Spleen (tissue), 13 donors: ENCODE measurements at places on chromosomes 16 and 17. TPM values are rescaled to one million over a fixed set of nuclear protein-coding genes. Genes with fewer than 3 reads are reported as not detected.

- no peaks in the 10 kb centered on the region for H3K4me1 ChIP-seq
- H3K27ac ChIP-seq: no peak overlapping the region
- no peak overlapping the region for H3K4me3 ChIP-seq
- no peaks in the 10 kb centered on the region for H3K27me3 ChIP-seq
- H3K36me3 ChIP-seq: no peaks in the 10 kb centered on the region
These were observed 72.2 kb upstream of the METTL9 start for GRCh38 chr16:21526923-21527807.

- H3K36me3 ChIP-seq: no peaks in the 10 kb centered on the region
- H3K4me1 ChIP-seq: peaks cover 53% of the 10 kb centered on the region
- H3K4me3 ChIP-seq: peak overlapping the region; percentile 89
- DNase-seq: peak; percentile 91
- peaks cover 34% of the 10 kb centered on the region for H3K27me3 ChIP-seq
These were observed 4.4 kb upstream of the HIC1 start for GRCh38 chr17:2050300-2051060.

DNA sequence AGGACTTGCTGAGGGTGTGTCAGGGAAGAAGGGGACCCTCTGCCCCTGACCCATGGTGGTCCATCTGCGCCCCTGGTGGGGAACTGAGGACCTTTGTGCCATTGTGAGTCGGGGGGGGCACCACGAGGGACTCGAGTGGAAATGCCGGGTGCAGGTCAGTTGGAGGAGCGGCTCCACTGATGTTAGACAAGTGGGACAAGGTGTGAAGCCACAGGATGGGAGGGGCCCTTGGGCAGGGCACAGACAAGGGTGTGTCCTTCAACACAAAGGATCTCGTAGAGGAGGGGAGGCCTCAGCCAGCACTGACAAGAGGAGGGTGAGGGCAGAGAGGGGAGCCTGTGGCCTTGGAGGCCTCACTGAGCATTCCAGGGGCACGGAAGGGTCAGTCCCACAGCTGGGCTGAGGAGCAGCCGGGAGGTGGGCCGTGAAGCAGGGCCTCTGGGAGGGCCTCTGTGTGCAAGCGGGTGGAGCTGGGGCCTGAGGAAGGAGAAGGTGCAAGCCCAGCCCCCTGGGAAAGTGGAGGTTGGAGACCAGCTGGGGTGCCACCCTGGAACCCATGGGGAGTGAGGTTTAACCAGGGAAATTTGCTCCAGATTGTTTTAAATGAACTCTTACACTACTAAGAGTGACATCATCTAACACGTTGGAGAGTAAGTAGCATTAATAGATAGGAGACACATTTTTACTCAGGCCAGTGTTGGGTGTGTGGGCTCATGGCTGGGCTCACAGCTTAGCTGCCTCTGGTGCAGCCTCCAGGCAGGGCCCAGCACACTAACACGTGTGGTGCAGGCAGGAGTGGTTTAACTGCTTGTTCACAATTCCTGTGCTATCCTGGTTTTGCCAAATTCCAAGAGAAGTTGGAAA, 27.9 kb downstream of the NARF start:
- no peaks in the 10 kb centered on the region for H3K27me3 ChIP-seq
- peak overlapping the region; percentile 45 for H3K27ac ChIP-seq
- no peak for DNase-seq

DNA sequence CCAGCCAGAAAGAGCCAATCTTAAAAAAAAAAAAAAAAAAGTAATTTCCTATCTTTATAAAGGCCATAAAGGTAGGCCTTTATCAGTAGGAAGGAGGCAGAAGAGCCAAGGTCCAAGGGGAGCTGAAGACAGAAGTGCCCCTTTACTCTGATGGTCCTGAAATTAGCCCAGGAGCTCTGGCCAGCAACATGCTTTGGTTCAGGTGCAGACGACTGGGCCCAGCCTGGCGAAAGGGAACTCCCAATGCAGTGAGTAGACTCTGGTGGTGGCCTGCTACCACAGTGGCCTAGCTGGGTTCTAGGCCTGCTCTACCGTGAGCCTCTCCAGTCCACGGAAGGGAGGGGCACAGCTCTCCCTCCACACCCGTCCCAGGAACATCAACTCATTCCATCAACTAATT, 23.1 kb upstream of the MEIOB start:
- H3K27me3 ChIP-seq: no peaks in the 10 kb centered on the region
- no peaks in the 10 kb centered on the region for H3K36me3 ChIP-seq
- no peak for DNase-seq

DNA sequence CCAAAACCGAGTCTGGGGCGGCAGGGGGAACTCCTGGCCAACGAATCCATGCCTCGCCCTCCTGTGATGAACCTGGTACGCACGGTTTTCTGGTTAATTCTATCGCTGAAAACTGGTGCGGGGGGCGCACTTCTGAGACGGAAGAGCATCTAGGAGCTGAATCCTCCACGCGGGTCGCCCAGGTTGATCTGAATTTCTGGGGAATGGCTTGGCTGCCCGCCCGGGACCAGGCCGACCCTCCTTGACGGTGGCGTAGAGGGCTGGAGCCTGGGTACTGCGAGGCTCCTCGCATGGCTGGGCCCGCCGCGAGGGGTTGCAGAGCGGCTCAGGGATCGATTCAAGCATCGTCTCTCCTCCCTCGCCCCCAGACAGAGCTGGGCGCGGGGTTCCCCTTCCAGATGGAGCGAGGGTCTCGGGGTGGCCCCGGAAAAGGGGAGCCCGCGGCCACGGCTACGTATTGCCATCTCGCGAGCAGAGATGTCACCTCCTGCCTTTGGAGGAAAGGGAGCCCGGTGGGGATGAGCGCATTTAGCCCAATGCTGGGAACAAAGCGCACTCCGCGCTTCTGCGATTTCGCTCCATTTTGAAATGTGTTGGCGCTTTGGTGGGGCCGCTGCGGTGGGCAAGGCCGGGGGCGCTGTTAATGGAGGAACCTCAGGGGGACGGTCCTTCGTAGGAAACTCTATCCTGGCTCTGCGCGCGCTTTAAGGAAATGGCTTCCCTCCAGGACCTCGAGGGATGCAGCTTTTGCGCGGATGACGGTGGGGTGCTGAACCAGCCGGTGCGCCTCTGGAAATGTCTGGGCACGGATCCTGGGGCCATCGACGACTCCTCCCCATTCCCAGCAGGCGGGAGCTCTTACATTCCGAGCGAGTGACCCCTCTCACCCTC, 2.7 kb downstream of the MAPT start:
- H3K27me3 ChIP-seq: peaks cover 44% of the 10 kb centered on the region
- H3K4me3 ChIP-seq: no peak overlapping the region
- DNase-seq: no peak
- H3K36me3 ChIP-seq: no peaks in the 10 kb centered on the region
- H3K27ac ChIP-seq: no peak overlapping the region

DNA sequence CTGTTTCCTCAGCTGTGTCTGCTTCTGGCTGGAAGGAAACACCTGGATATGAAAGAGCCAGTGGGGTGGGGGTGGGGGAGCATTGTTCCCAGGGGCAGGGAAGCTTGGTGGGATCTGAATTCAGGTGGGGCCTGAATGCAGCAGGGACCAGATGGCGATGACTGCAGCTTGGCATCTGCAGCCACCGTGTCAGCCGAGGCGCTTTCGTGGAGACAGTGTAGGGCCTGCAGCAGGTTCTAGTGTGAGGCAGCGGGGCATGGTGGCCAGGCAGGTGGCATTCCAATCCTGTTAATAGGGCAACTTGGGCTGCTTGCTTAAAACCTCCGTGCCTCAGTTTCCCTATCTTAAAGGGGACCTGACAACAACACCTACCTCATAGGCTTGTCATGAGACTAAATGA, 1.7 kb downstream of the PIK3R6 start:
- DNase-seq: no peak
- no peaks in the 10 kb centered on the region for H3K36me3 ChIP-seq

- H3K4me1 ChIP-seq: no peaks in the 10 kb centered on the region
- no peaks in the 10 kb centered on the region for H3K36me3 ChIP-seq
- no peak overlapping the region for H3K27ac ChIP-seq
- H3K27me3 ChIP-seq: no peaks in the 10 kb centered on the region
- no peak overlapping the region for H3K4me3 ChIP-seq
- DNase-seq: no peak
These were observed 53.4 kb downstream of the ZNF18 start for GRCh38 chr17:11943759-11944347.

The CALB2 gene
- not detected for total RNA-seq

The ZDHHC7 gene
- total RNA-seq: 63.8 TPM

The CIAPIN1 gene
- 31.3 TPM for total RNA-seq

The MAPT gene
- total RNA-seq: 0.67 TPM
